ENCODE measurements at places on chromosomes 2 and 18.

- DNase-seq: no peak
These were observed 66.8 kb downstream of the PDE11A start for GRCh38 chr2:178005756-178006155.

DNA sequence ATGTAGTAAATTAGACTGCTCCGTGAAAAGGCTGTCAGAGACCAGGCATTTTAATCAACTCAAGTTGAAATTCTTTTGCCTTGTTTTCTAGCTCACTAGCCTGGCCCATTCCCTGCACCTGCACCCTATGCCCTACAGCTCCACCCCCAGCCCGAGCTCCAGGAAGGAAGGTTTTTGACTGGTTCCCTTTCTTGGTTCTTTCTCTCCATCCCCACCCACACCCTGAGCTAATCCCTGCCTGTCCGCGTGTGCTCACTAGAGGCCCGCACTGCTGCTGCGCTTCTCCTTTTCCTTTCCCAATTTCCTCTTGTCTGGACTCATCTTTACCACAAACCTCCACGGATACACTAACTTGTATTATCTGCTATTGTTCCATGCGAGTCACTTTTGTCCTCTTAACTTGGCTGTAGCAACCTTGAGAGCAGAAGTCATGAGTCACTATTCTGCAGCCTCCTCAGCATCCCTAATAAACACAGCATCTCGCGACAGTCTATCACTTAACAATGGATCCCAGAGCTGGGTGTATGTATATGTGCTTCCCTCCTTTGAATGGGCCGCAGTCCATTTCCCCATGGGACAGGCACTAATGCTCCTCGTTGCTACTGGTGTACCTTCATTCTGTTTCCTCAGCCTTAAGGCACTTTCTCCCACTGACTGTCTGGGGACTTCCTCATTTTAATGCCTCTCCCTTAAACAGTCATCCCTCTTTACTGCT, 36.5 kb downstream of the COLEC12 start:
- DNase-seq: no peak

DNA sequence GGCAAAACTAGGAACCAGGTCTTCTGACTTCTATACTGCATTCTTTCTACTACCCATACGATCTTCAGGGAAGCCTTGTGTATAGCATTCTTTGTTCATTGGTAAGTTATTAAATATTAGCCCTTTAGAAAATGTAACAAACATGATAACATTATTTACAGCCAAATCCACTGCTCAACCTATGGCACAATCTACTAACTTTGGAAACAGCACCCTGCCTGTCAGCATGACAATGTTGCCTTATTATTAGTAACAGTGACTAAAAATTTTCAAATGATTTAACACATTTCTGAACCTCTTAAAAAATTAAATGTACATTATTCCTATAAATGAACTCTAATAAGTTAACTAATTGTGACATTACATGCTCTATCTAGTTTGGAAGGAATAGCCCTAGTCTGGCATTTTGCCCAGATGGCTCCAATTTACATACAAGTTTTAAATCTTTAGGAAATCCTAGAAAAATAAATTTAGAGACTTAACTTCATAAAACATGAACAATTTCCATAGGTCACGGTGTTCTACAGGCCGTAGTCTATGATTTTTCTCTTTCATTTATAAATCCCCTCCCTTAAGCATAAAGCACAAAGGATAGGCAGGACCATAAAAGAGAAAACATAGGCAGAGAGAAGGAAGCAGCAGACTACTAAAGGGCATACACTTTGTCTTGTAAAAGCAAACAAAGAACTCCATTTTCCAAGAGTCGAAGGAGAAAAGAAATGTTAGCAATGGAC, 33.7 kb downstream of the YES1 start:
- DNase-seq: no peak

GRCh38 chr2:166417669-166418068, 41.9 kb upstream of the SCN9A start:
- DNase-seq: no peak

- no peak for DNase-seq
These were observed 255.0 kb downstream of the CAMKMT start for GRCh38 chr2:44616667-44617155.
